ENCODE measurements at places on chromosomes 12 and 14. TPM values are rescaled to one million over a fixed set of nuclear protein-coding genes. Genes with fewer than 3 reads are reported as not detected.
A peak's percentile ranks its signal among the peaks of the same experiment; 100 is the strongest.

DNA sequence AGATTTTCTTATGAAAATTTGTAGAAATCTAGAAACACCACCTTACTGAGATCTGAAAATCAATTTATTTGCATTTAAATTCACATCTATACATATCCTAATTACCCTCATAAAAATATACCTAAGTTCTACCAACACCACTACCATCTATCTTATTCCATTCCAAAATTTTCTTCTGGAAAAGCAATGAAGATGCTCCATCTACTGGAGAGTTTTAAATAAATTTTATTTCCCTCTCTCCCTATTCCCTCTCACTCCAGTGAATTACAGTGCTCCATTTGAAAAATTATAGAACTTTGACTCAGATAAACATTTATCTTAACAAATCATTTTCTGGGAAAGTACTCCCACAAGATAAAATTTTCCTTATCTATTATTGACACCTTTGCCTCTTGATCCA lies 2.3 kb upstream of the C14orf39 start:
- no peak overlapping the region for H3K4me3 ChIP-seq
- no peak for DNase-seq
- H3K27ac ChIP-seq = no peak overlapping the region
- H3K4me1 ChIP-seq = no peaks in the 10 kb centered on the region

Gene SERPINA10
- total RNA-seq = not detected

- no peaks in the 10 kb centered on the region for H3K4me1 ChIP-seq
- no peaks in the 10 kb centered on the region for H3K27me3 ChIP-seq
- H3K36me3 ChIP-seq = no peaks in the 10 kb centered on the region
- no peak overlapping the region for H3K27ac ChIP-seq
- DNase-seq = no peak
- H3K4me3 ChIP-seq = no peak overlapping the region
Measured at GRCh38 chr12:28360253-28360652, 170.0 kb downstream of the CCDC91 start.

DNA sequence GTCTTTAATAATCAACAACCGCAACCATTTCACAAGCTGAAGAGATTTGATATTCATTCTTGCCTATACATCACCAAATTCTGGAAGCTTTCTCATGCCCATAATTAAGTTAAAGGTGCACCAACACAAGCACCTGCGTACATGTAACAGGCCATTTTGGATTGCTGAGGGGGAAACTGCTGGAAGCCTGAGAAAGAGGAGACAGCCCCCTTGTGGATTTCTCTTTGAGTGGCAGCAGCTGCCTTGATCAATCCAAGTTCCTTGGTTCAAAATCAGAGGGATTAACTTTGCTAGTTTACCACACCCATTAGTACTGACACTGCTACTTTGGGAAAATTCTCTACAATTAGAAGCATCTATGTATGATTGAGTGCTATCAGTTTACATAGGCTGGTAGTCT lies 321.1 kb downstream of the NOVA1 start:
- H3K27ac ChIP-seq = no peak overlapping the region
- DNase-seq = no peak
- H3K4me1 ChIP-seq = peaks cover 8% of the 10 kb centered on the region
- H3K36me3 ChIP-seq = no peaks in the 10 kb centered on the region
- no peak overlapping the region for H3K4me3 ChIP-seq

DNA sequence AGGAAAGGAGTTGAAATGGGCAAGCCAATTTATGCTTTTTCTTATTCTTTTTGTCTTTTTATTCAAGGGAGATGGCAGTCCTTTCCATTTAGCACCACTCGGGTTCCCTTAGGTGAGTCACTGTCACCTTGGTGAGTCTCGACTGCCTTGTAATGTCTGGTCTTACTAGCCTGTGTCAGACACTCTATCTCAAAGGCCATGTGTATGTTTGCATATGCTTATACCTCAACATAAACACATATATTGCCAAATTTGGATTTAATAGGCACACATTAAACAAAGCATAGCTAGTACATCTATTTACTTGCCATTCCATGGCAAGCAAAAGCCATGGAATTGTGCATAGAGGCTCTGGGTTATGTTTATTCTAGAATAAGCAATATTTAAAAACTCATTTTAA lies 624.9 kb upstream of the FOXG1 start:
- no peaks in the 10 kb centered on the region for H3K36me3 ChIP-seq
- H3K4me3 ChIP-seq = no peak overlapping the region
- no peaks in the 10 kb centered on the region for H3K27me3 ChIP-seq

Gene CSRNP2
- 29.0 TPM for total RNA-seq

Gene KRT2
- total RNA-seq = not detected

GRCh38 chr12:618605-619004 lies 44.6 kb downstream of the NINJ2 start:
- H3K27ac ChIP-seq = no peak overlapping the region
- DNase-seq = no peak
- H3K4me1 ChIP-seq = no peaks in the 10 kb centered on the region
- no peaks in the 10 kb centered on the region for H3K36me3 ChIP-seq

DNA sequence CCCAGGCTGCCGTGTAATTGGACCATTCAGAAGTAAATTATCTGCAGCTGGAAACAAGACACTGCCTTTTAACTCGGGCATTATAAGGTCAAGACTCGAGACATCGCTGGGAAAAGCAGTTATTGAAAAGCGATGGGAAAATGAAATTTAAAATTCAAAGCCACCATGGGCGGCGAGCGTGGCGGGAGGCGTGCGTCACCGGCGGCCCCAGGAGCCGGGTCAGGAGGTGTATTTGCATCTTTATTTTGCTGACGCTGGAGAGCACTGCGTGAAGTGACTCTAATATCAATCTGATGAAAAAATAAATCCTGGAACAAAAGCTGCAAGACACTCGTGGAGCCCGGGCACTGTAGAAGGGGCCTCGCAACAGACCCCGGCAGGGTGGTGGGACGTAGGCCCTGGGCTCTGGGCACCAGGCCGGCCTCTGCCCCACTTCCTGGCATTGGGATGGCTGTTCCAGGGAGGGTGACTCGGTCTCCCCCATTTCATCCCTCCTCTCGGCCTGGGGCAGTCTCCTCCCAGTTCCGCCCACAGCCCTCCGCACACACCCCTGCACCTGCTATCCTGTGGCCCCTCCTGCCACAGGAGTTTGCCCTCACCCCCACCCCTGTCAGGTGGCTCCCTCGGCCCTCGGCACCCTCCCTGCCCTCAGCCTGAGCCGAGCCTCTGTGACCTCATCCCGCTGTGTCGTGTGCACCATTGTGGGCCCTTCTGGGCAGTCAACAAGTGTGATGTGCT lies 196.2 kb downstream of the KIF26A start:
- no peaks in the 10 kb centered on the region for H3K27me3 ChIP-seq
- no peaks in the 10 kb centered on the region for H3K36me3 ChIP-seq
- H3K27ac ChIP-seq = no peak overlapping the region
- DNase-seq = no peak
- H3K4me1 ChIP-seq = no peaks in the 10 kb centered on the region

DNA sequence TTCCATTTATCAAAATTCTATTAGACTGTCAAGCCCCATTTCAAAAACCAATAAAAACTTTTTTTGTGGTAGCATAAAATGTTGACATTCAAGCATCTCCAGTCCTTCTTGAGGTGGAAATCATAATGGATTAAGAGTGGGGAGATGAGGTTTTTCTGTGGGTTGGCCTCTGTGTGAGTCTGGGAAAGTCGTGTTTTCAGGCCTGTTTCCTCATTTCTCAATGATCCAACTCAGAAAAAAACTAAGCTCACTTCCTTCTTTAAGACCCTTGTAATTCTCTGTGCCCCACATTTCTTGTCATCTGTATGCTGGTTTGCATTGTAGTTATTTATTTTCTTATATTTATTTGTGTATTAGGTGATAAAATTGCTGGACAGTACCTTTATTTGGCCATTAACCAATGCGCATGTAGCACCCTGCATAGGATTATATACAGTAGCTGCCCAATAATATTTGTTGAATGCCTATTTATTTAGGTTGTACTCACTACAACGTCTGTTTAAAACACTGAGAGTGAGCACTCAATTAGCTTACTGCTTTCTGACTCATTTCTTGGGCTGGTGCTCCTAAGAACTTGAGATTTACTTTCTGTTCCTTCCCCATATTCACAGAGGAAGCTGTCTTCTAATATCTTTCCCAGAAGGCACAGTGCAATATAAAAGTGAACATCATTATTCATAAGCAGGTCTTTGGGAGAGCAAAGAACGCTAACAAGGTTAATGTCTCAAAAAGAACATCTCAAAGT lies 121.9 kb downstream of the DNAI7 start:
- no peaks in the 10 kb centered on the region for H3K36me3 ChIP-seq
- H3K4me1 ChIP-seq = no peaks in the 10 kb centered on the region
- H3K4me3 ChIP-seq = no peak overlapping the region
- H3K27ac ChIP-seq = no peak overlapping the region
- no peaks in the 10 kb centered on the region for H3K27me3 ChIP-seq

DNA sequence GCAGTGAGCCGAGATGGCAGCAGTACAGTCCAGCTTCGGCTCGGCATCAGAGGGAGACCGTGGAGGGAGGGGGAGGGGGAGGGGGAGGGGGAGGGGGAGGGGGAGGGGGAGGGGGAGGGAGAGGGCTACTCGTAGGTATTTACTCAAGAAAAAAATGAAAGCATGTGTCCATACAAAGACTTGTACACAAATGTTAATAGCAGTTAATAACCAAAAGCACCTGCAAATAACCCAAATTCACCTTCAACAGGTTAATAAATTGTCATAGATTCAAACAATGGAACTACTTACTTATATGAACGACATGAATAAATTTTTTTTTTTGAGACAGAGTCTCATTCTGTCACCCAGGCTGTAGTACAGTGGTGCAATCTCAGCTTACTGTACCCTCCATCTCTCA lies 152.4 kb downstream of the BRMS1L start:
- H3K27me3 ChIP-seq = no peaks in the 10 kb centered on the region
- DNase-seq = no peak
- H3K27ac ChIP-seq = no peak overlapping the region
- no peaks in the 10 kb centered on the region for H3K4me1 ChIP-seq
- H3K4me3 ChIP-seq = no peak overlapping the region
- H3K36me3 ChIP-seq = no peaks in the 10 kb centered on the region

DNA sequence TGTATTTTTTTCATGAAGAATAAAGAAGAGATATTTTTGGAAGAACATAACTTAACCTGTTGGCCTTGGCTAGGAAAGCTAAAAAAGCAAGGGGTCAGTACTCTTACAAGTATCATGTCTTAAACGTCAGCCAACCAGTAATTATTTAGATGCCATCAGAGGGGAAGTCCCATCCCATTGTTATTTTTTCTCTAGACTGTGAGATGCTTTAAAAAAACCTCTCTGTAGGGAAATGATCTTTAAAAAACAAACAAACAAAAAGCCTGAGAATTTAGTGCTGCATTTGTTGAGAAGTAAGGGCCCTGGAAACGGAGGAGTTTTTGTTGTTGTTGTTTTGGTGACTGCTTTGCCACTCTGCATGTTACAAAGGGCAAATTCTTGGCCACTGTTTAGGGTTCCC lies 474.0 kb downstream of the ZFP36L1 start:
- peaks cover 18% of the 10 kb centered on the region for H3K4me1 ChIP-seq
- H3K27me3 ChIP-seq = no peaks in the 10 kb centered on the region
- H3K36me3 ChIP-seq = no peaks in the 10 kb centered on the region
- no peak for DNase-seq
- 0 out of 2 replicates have a peak overlapping the region, but pooled peaks have one; percentile 2 for H3K27ac ChIP-seq

DNA sequence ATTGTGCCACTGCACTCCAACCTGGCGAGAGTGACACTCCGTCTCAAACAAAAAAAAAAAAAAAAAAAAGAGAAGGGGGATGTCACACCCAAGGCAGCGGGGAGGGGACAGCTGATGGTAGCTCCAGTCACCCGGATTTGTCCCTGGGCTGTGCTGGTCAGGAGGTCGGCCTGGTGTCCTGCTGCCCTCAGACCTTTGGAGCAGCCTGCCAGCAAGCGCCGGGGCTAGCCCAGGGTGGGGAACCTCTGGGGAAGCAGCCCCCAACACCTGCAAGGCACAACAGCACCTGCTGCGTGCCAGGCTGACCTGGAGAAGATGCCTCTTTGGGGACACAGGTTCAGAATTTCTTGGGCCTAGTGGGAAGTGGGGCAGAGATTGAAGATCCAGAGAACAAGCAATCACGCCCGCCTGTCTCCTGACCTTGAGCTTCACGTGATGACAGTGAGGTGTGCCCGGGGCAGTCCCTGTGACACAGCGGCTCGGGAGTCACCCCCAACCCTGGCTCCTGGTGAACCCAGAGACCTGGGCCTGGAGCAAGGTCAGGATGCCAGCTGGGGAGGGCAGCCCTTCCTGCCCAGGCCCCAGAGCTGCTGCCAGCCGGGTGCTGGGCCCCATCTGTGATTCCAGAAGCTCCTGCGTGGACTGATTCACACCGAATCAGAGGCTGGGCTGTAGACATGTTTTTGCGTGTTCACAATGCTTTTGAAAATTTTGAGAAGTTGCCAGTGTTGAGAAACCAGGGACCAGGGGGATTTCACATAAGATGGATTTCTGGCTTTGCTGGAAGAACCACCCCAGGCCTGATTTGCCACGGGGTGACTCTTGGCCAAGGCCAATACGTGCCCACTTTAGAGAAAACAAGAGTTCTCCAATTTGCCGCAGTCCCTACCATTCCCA lies 66.4 kb downstream of the RFLNA start:
- peaks cover 89% of the 10 kb centered on the region for H3K36me3 ChIP-seq
- H3K4me3 ChIP-seq = no peak overlapping the region
- DNase-seq = no peak
- H3K27ac ChIP-seq = no peak overlapping the region
- no peaks in the 10 kb centered on the region for H3K4me1 ChIP-seq

GRCh38 chr12:31406345-31406744 lies 80.4 kb upstream of the SINHCAF start:
- DNase-seq = no peak
- no peak overlapping the region for H3K4me3 ChIP-seq
- no peaks in the 10 kb centered on the region for H3K27me3 ChIP-seq
- peaks cover 7% of the 10 kb centered on the region for H3K4me1 ChIP-seq
- H3K36me3 ChIP-seq = 0 out of 2 replicates have a peak, but pooled peaks cover 2% of the 10 kb centered on the region
- H3K27ac ChIP-seq = no peak overlapping the region

GRCh38 chr14:92644171-92644969 lies 104.1 kb downstream of the LGMN start:
- no peaks in the 10 kb centered on the region for H3K36me3 ChIP-seq
- H3K4me1 ChIP-seq = peaks cover 4% of the 10 kb centered on the region
- no peaks in the 10 kb centered on the region for H3K27me3 ChIP-seq
- no peak for DNase-seq
- H3K4me3 ChIP-seq = no peak overlapping the region

DNA sequence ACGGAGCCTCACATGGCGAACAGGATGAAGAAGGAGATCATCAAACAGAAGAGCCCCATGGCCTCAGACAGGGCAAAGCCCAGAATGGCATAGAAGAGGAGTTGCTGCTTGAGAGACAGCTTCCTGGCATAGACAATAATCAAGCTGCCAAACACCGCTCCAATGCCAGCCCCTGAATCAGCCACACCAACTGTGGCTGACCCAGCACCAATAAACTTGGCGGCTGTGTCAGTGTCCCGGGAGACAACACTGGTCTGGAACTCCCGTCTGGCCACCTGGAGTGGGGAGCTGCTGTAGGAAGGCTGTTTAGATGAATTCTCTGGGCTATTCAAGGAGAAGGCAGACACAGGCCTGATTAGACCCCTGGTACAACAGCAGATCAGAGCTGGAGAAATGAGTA lies 100.1 kb downstream of the HEATR5A start:
- no peaks in the 10 kb centered on the region for H3K36me3 ChIP-seq
- H3K4me3 ChIP-seq = no peak overlapping the region
- no peak for DNase-seq
- H3K4me1 ChIP-seq = no peaks in the 10 kb centered on the region
- H3K27ac ChIP-seq = no peak overlapping the region
